ENCODE measurements at places on chromosomes 12 and 14.

DNA sequence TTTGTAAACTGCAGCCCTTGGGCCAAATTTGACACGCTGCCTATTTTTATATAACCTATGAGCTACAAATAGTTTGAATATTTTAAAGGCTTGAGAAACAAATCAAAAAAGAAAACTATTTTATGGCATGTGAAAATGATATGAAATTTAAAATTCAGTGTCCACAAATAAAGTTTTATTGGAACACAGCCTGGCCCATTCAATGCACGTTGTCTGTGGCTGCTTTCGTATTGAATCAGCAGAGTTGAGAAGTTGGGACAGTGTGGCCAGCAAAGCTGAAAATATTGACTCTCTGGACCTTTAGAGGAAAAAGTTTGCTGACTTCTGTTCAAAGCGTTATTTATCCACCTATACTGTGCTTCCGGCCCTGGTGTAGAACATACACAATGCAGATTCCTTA lies 654.2 kb downstream of the MED13L start:
- no peak for DNase-seq

GRCh38 chr12:45407981-45408728 lies 192.3 kb downstream of the ANO6 start:
- DNase-seq: no peak

DNA sequence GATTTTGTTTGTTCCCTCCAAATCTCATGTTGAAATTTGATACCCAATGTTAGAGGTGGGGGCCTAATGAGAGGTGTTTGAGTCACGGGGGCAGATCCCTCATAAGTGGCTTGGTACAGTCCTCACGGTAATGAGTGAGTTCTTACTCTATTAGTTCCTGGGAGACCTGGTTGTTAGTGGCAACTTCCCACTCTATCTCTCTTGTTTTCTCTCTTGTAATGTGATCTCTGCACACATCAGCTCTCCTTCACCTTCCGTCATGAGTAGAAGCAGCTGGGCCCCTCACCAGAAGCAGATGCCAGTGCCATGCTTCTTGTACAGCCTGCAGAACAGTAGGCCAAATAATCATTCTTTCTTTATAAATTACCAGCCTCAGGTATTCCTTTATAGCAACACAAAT lies 29.6 kb upstream of the KCNK10 start:
- peak; percentile 2 for DNase-seq

- DNase-seq: no peak
Observed at GRCh38 chr14:22546722-22547071, 42.3 kb downstream of the DAD1 start.

- no peak for DNase-seq
Observed at GRCh38 chr12:104055686-104056388, 5.8 kb upstream of the GLT8D2 start.

GRCh38 chr14:55926007-55926406 lies 192.2 kb upstream of the PELI2 start:
- no peak for DNase-seq

DNA sequence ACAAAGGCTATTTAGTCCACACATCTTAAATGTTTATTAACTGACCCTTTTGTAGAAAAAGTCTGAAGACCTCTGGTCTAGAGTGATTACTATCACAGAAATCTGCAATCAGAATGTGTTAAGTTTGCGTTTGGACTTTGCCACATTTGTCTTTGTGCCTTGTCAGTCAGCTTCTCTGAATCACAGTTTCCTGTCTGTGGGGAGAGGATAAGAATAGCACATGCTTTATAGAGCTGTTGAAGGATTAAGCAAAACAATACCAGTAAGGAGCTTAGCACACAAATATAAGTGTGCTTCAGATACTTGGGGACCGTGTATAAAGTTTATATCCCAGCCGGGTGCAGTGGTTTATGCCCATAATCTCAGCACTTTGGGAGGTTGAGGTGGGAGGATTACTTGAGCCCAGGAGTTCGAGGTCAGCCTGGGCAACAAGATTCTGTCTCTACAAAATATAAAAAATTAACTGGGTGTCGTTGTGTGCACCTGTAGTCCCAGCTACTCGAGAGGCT lies 63.0 kb upstream of the BTG1 start:
- peak; percentile 87 for DNase-seq

DNA sequence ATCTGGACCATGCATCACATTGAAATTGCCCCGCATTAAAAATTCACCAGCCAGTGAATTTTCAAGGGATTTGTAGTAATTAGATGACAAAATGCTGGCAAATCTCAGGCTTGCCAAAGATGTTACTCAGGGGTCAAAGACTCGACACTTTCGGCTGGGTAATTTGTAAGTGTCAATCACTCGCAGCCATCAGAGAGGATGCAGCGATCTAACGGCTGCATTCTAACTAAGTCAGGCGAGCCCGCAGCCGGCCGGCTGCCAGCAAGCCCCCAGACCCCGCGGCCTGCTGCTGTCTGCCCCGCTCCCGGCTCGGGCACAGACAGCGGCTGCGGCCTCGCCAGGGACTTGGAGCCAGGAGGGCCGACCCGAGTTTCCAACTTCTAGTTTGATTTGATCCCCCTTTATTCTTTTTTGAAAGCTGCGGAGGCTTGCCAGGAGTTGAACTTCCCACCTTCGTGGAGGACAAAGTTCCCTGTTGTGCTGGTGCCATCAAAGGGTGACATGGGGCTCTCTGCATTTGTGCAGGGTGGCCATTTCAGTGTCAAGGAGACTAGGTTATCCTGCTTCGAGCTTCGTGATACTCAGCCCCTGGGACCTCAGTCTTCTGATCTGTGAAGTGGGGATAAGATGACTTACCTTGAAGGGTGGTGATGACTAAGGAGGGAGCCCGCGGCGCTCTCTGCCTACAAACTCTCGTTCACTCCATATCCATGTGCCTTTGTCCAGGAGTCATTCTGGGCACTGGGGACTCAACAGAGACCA lies 169.9 kb downstream of the RBM19 start:
- DNase-seq: no peak

GRCh38 chr12:121918679-121919038 lies 267 bp downstream of the CFAP251 start:
- DNase-seq: no peak

DNA sequence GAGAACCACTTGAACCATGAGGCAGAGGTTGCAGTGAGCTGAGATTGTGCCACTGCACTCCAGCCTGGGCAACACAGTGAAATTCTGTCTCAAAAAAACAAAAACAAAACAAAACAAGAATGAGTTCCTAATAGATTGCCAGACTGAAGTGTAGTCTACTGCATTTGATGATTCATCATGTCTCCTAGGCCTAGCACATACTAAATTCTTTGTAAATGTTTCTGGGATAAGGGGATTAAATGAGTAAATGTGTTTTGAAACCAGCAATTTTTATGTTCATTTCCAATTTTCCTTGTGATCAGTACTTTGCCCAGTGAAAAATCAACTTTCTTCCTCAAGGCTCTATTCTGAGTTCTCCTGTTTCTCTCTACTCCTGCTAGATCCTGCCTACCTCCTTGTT lies 2.9 kb upstream of the DYRK2 start:
- peak; percentile 51 for DNase-seq

- no peak for DNase-seq
Observed at GRCh38 chr12:97597031-97597751, 134.6 kb downstream of the RMST start.

DNA sequence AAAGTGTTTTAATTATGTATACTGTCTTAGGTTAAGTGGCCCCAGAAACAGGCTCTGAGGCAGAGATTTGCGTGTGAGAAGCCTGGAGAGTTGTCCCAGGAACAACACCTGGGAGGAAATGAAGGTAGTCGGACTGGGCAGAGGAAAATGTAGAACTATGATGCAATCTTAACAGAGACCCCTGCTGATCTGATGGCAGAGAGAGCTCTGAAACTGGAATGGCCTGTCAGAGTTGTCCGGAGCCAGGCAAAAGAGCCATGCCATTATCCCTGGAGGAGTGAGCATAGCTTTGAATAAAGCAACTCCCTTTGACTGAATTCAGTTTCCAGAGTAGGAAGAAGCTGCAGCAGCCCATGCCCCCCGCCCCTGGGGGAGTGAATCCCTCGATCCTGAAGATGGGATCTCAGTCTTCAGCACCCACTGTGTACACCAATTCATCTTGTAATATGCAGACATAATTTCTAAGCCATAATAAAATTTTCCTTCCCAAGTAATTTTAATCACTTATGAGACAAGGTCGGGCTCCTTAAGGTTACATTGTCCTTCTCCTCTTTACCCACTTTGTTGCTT lies 264.8 kb downstream of the PDZRN4 start:
- no peak for DNase-seq

Measured in epithelial cell of esophagus (primary cell).